NCI-H1436 treated with DMSO at 0.1 percent for 48 hours (cell line): ENCODE measurements at places on chromosomes 3 and 15.

- no peak for DNase-seq
Observed at GRCh38 chr3:59433546-59433945, 383.7 kb upstream of the CFAP20DC start.

- DNase-seq: no peak
Observed at GRCh38 chr15:69854001-69854400, 243.7 kb downstream of the TLE3 start.

DNA sequence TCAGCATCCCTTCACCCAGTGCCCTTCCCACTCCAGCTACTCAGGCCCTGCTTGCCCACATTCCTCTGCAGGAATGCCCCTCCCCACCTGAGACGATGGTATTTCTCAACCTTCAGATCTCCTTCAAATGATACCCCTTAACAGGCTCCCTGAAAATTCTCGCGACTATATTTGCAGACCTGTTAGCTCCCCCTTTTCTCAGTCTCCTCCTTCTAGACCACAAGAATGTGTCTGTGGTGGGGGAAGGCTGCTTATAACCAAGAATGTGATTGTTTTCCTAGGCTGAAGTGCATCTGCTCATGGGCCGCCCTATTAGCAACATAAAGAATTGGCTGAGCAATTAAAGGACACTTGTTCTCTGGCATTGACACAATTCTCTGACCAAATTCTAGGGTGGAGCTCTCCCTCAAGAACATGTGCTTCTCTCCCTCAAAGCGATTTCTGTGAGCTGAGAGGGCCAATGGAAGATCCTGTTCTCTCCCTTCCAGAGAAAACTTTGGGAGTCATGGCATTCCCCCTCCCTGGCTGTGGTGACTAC lies 19.1 kb upstream of the LIMD1 start:
- no peak for DNase-seq

DNA sequence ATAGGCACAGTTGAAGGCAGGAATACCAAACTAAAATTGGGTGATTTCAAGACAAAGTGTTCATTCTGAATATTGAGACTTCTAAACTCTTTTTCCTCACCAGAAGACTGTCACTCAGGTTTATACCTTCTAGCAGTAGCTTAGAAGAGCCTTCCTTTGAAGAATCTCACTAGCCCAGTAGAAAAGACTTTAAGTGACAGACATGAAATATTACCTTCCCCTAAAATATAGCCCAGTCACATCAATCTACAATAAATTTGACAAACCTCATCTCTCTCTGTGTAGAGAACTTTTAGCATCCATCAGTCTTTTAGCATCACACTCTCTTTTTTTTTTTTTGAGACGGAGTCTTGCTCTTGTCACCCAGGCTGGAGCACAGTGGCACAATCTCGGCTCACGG lies 97.5 kb downstream of the HERC1 start:
- DNase-seq: no peak

GRCh38 chr3:31067004-31067403 lies 172.5 kb upstream of the GADL1 start:
- no peak for DNase-seq

GRCh38 chr3:114686621-114687020 lies 392.8 kb downstream of the TIGIT start:
- no peak for DNase-seq

DNA sequence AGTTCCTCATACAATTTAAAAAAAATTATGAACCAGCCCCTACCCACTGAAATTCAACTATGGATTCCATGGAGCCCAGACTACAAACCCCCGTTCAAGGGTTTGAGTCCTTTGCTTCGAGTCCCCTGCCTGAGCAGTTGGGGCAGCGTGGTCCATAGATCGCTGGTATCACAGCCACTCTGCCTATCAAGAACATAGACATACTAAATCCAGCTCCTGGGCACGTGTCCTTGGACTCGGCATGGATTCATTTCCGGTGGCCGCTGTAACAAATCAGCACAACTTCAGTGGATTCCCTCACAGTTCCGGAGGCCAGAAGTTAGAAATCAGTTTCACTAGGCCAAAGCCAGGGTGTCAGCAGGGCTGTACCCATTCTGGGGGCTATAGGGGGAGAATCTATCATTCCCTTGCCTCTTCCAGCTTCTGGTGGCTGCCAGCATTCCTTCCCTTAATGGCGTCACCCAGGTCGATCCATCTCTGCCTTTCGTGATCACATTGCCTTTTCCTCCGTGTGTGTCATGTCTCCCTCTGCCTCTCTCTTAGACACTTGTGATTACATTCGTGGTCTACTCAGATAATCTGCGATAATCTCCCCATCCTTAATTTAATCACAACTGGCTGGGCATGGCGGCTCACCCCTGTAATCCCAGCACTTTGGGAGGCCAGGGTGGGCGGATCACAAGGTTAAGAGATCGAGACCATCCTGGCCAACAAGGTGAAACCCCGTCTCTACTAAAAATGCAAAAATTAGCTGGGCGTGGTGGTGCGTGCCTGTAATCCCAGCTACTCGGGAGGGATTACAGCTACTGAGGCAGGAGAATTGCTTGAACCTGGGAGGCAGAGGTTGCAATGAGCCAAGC lies 4.6 kb upstream of the TMEM44 start:
- DNase-seq: no peak

DNA sequence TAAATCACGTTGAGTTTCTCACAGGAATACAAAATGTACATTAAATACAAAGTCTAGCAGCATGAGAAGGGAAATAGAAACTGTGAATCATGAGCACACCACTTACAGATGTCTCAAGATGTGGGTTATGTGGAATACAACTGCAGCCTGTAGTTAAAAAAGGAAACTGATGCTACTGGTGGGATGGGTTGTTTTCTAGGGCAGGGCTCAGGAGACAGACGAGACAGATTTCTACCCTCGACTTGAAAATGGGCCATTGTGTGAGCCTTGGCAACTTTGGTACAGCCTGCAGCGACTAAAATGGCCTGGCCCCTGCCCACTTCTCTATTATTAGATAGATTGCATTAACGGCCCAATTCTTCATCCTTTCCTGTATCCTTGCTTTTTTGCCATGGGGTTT lies 293.1 kb downstream of the SUCLG2 start:
- no peak for DNase-seq

DNA sequence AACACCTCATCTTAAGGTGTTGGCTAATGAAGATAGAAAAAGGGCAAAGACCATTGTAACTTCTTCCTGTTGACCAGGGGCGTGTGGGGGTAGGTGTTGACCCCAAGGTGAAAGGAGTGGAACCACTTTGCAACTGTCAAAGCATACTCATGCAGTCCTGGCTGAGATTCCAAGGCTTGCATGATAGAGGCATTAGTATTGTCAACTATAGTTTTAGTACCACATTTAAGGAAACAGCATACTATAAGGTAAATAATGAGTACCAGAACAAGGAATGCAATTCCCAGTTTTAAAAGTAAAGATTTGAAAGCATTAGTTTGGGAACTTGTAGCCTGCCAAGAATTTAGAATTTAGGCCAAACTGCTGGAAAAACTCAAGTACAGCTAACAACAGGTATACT lies 27.8 kb upstream of the ADGRG7 start:
- no peak for DNase-seq

DNA sequence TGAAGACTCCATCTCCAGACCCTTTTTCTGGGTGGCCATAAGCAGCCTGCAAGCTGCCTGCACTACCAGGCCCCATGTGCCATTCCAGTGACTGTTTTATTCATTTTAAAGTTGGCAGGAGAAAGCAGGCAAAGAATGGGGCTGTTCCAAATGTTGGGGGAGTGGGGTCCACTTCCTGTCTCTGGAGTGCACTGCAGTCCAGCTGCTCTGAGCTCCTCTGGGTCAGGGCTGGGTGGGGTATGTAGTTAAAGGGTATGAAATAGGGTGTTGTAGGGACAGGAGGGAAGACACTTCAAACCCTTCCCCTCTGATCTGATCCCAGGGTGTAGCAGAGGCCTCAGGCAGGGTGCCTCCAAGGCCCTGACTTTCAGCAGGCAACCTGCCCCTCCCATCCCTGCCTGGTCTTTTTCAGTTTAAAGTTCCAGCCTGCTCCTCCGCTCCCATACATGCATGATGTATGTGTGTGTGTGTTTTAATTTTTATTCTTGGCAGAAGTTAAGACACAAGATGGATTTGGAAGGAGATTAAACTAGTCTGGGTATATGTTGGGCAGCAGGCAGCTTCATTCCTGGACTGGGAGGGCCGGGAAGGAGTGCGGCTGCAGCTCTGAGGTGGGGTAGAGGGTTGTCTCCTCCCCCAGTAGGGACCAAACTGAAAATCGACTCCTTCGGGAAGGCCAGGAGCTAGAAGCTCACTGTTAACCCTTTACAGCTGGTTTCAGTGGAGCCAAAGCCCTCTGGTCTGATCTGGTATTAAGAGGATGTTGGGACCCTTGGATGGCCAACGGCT lies 17.3 kb downstream of the BOC start:
- DNase-seq: no peak

DNA sequence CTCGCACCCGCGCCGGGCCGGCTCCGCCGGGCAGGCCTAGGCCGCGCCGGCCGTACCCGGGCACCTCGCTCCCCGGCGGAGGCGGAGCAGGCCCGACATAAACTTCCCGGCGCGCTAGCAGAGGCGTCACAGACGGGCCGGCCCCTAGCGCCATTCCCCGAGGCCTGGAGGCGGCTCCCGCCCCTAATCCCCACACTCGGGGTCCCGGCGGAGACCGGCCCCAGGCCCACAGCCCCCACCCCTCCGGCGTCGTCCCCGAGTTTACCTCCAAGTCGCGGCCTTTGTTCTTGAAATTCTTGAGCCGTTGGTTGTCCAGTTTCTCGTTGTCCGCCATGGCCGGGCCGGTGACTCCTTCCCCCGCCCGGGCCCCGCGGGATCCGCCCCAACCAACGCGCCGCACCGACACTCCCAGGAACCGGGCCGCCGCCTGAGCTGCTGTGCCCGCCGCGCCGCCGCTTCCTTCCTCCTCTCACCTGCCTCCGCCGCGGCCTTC lies 376 bp downstream of the KPNA4 start:
- no peak for DNase-seq

GRCh38 chr3:189288348-189289235 lies 116.8 kb downstream of the TPRG1 start:
- no peak for DNase-seq

DNA sequence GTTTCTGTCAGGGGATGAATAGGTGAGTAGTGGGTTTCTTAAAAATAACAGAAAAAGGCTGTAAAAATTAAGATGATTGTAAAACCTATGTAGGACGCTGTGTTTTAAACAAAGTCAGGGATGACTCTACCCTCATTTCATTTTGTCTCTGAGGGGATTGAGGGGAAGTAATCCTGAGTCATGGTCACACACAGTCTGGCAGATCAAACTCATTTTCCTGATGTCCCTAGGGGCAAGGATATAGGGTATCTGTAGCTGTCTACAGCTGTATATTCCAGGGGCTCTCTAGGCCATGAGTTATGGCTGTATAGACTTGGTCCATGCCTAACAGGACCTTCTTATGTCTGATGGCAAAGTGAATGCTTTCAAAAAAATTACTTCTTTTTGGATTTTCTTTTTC lies 421.1 kb downstream of the PDCD6IP start:
- DNase-seq: no peak

- DNase-seq: no peak
Observed at GRCh38 chr3:140529096-140529495, 148.8 kb upstream of the TRIM42 start.

GRCh38 chr3:51953445-51953844 lies 1.7 kb upstream of the GPR62 start:
- no peak for DNase-seq

GRCh38 chr3:28252001-28252431 lies 10.6 kb downstream of the CMC1 start:
- DNase-seq: no peak

- no peak for DNase-seq
Observed at GRCh38 chr3:154095832-154096421, 25.3 kb upstream of the ARHGEF26 start.

DNA sequence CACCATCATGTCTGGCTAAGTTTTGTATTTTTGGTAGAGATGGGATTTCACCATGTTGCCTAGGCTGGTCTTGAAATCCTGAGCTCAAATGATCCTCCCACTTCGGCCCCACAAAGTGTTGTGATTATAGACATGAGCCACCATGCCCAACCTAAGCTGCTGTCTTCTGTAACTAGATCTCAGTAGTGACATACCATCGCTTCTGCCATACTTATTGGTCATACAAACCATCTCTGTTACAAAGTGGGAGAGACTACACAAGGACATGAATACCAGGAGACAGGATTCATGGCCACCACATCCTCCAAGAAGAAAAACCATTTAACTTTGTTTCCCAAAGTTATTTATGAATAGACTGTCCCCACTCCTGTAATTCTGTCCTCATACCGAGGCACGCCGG lies 81.3 kb downstream of the SMAD6 start:
- no peak for DNase-seq

- DNase-seq: no peak
Observed at GRCh38 chr15:78077871-78078210, 330 bp upstream of the TBC1D2B start.

- DNase-seq: no peak
Observed at GRCh38 chr3:52257911-52258310, 12.4 kb downstream of the PPM1M start.

- DNase-seq: no peak
Observed at GRCh38 chr3:75985432-75985831, 200.1 kb upstream of the ZNF717 start.

GRCh38 chr3:177498037-177498857 lies 301.0 kb upstream of the TBL1XR1 start:
- no peak for DNase-seq

- DNase-seq: no peak
Observed at GRCh38 chr15:78949461-78949860, 4.6 kb upstream of the CTSH start.

DNA sequence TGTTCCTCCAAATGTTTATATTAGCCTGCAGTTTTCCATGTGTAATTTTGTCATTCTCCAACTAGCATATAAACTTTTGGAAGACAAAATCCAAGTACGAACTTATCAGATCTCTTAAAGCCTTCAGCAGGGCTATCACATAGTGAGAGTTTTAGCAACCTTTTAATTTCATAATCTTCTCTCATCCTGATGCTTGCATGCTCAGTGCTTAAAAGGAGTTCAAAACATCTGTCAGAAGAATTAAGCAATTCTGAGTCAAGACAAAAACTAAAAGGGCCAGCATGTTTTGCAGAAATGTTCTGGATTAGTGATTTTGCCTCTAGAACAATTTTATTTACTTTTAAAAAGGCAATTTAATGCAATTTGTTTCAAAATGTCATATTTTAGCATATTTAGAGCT lies 73.4 kb upstream of the SLC2A2 start:
- DNase-seq: no peak

GRCh38 chr3:148206446-148206845 lies 491.3 kb upstream of the AGTR1 start:
- DNase-seq: no peak

GRCh38 chr3:126340081-126340511 lies 17.1 kb downstream of the KLF15 start:
- no peak for DNase-seq
